ENCODE measurements at places on chromosomes 5 and 9. TPM values are rescaled to one million over a fixed set of nuclear protein-coding genes. Genes with fewer than 3 reads are reported as not detected.
A peak's percentile ranks its signal among the peaks of the same experiment; 100 is the strongest.

GRCh38 chr9:76311537-76311936, 82.7 kb downstream of the RFK start:
- no peak overlapping the region for H3K4me3 ChIP-seq
- no peaks in the 10 kb centered on the region for H3K27me3 ChIP-seq
- H3K27ac ChIP-seq, result no peak overlapping the region
- DNase-seq, result no peak

PAEP gene
- total RNA-seq, result not detected

DNA sequence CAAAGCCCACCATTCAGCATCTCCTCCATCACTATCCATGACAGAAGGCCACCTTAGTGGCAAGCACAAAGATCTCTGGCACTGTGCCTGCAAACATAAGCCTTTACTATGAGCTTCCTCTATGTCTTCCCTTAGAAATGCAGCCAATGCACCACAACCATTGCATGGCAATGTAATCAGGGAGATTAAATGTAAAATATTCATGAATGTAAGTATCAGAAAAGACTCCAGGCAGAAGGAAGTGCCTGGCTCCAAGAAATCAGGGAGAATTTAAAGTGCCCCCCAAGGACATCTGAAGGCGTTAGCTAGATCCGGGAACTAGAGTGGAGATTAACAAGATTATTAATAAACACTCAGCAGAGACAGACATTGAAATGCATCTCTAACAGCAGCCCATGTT, 32.5 kb upstream of the MYORG start:
- DNase-seq, result no peak
- peaks cover 29% of the 10 kb centered on the region for H3K4me1 ChIP-seq
- no peak overlapping the region for H3K4me3 ChIP-seq
- H3K36me3 ChIP-seq, result peaks cover 5% of the 10 kb centered on the region
- H3K27me3 ChIP-seq, result peaks cover 11% of the 10 kb centered on the region
- H3K27ac ChIP-seq, result no peak overlapping the region

GRCh38 chr5:368183-369084, 46.9 kb downstream of the AHRR start:
- no peak overlapping the region for H3K27ac ChIP-seq
- peaks cover 18% of the 10 kb centered on the region for H3K36me3 ChIP-seq
- H3K27me3 ChIP-seq, result peaks cover 3% of the 10 kb centered on the region
- DNase-seq, result peak; percentile 6
- no peak overlapping the region for H3K4me3 ChIP-seq

DNA sequence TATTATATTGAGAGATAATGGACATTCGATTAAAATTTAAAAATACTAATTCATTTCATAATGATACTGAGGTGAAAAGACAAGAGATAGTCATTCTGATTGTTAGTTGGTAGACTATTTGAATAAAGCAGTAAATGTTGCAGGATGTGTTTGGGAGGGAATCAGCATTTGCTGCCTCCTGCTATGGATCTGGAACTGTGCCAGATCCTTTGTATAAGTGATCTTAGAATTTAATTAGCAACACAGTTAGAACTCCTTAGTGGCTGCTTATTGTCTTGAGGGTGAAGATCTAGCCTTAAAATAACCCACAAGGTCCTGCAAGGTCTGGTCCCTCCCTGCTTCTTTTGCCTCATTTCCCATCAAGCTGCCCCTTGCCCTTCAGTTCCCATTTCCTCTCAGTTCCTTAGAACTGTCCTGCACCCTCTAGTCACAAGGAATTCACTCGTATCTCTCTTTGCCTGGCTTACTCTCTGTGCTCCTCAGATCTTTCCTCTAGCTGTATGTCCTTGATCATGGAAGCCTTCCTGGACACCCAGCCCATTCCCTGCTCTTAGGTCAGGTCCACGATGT, 12.5 kb downstream of the LECT2 start:
- H3K4me3 ChIP-seq, result no peak overlapping the region
- no peak overlapping the region for H3K27ac ChIP-seq
- H3K36me3 ChIP-seq, result no peaks in the 10 kb centered on the region
- DNase-seq, result no peak

GRCh38 chr5:73115399-73116051, 4.8 kb upstream of the TMEM171 start:
- H3K27me3 ChIP-seq, result peaks cover 5% of the 10 kb centered on the region
- DNase-seq, result no peak
- H3K4me3 ChIP-seq, result no peak overlapping the region
- peaks cover 3% of the 10 kb centered on the region for H3K4me1 ChIP-seq

DNA sequence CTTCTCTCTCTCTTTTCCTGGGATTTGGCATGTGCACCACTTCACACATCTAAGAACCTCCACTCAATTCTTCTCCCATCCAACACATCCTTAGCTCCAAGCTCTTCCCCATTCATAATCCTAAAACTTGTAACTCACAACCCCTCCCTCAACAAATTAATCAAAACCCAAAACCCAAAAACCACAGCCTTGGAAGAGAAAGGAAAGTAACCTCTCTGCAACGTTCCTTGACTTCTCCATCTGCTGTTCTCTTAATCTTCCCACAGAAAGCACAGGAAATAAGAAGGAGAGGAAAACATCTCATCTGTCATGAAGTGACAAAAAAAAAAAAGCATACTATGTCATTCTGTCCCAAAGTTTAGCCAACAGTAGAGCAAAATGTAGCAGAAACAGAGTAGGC, 66.2 kb downstream of the DRD1 start:
- no peak overlapping the region for H3K27ac ChIP-seq
- no peaks in the 10 kb centered on the region for H3K4me1 ChIP-seq
- H3K36me3 ChIP-seq, result peaks cover 6% of the 10 kb centered on the region
- no peak for DNase-seq
- no peaks in the 10 kb centered on the region for H3K27me3 ChIP-seq

- H3K4me3 ChIP-seq, result no peak overlapping the region
- peaks cover 6% of the 10 kb centered on the region for H3K36me3 ChIP-seq
Observed at GRCh38 chr5:172583931-172584511, 57.0 kb upstream of the NEURL1B start.

FOXD4L5 gene
- not detected for total RNA-seq

- no peak overlapping the region for H3K4me3 ChIP-seq
- DNase-seq, result no peak
Observed at GRCh38 chr5:170375283-170375682, 13.9 kb downstream of the KCNMB1 start.

DNA sequence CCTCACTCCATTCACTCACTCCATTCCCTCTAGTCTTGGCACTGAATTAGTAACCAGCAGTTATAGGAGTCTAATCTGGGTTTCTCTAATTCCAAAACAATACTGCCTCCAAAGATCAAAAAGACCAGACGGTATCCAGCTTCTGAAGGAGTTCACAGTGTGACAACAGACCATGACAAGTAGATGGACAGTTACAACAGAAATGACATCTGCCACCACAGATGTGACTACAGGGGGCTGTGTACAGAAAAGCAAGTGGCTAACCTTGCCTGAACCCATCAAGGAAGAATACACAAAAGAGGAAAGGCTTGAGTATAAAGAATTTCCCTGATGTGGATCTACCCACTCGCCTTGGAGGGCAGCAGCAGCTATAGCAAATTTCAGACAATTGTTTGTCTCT, 112.4 kb downstream of the ACTL7B start:
- H3K27me3 ChIP-seq, result peaks cover 11% of the 10 kb centered on the region
- peaks cover 14% of the 10 kb centered on the region for H3K4me1 ChIP-seq
- peak overlapping the region; percentile 12 for H3K4me3 ChIP-seq

TCF7 gene
- 5.8 TPM for total RNA-seq

DNA sequence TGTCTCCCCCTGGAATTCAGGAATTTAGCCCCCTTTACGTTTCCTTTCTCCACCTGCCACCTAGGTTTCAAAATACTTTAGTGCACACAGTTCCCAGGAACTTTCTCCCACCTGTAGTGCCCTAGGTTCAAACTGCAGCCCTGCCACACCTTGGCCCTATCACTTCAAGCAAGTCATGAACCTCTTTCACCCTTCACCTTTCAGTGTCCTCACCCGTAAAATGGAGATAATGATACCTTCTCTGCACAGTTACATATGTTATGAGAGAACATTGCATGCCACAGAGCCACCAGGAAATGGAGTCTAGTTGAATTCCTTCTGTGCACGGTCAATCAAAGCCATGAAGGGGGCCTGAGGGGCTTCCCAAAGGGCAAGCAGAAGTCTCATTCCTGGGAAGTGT, 9.8 kb upstream of the EEIG1 start:
- no peak overlapping the region for H3K4me3 ChIP-seq
- peak overlapping the region; percentile 44 for H3K27ac ChIP-seq
- no peaks in the 10 kb centered on the region for H3K4me1 ChIP-seq
- H3K36me3 ChIP-seq, result no peaks in the 10 kb centered on the region
- no peak for DNase-seq
- no peaks in the 10 kb centered on the region for H3K27me3 ChIP-seq

DNA sequence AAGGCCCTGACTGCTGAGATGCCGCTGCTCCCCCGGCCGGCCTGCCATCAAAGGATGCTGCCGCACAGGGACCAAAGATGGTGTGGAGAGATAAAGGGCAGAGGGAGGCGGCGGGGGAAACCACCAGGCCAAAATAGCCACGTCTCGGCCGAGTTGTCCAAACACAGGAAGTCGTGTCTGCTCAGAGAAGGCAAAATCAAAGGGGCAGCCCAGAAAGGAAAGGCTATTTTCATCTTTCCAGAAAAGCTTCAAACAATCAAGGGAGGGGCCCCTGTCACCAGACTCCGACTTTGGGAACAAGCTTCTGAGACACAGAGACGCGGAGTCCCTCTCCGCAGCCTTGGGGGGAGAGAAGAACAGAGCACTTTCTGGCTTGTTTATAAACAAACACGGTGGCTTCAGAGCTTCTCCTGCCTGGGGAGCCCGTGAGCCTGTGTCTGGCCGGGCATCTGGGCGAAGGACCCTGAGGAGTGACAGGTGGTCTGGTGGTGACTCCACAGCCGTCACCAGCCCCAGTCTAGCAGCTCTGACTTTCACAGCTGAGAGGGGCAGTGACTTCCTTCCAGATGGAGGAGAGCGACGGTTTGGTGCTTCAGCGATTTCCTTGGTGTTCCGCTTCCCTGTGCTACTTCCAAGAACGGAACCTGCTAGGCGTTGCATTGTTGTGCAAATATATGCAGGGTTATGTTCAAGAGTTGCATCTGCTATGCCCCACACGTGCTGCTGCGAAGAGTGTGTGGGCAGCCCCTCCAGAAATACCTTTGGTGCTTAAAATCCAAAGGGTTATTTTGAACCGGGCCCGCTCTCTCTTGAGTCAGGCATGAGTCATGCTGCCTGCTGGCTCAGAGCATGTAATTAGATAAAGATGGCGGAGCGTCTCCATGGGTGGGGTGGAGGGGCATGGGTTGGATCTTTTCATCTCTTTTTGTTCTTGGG, 24.0 kb downstream of the ADAMTSL2 start:
- peak overlapping the region; percentile 81 for H3K4me3 ChIP-seq
- H3K27ac ChIP-seq, result peak overlapping the region; percentile 90
- peak; percentile 73 for DNase-seq
- peaks cover 24% of the 10 kb centered on the region for H3K27me3 ChIP-seq
- peaks cover 22% of the 10 kb centered on the region for H3K4me1 ChIP-seq

GARIN3 gene
- total RNA-seq, result not detected

- no peaks in the 10 kb centered on the region for H3K27me3 ChIP-seq
- H3K36me3 ChIP-seq, result no peaks in the 10 kb centered on the region
- no peak for DNase-seq
Observed at GRCh38 chr9:82164159-82164558, 175.6 kb downstream of the SPATA31D1 start.

CDH9 gene
- 3.6 TPM for total RNA-seq

LMX1B gene
- 0.27 TPM for total RNA-seq

HMMR gene
- 7.4 TPM for total RNA-seq

DNA sequence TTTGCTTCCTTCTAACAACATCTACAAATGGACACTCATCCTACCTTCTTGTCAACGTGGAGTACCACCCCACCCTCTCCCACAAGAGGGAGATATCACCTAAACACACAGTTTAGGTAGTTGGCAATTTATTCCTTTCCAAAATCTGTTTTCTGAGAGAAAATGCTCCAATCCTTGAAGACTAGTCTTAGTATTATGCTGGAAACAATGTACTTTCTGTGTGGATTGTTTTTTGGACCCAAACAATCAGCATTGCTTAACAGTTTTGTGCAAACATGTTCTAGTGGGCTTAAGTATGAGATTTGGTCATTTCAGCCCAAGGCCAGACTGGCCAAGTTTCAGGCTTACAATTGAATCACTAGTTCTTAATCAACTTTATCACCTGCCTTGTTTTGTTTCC, 359.1 kb downstream of the ARHGEF28 start:
- H3K27me3 ChIP-seq, result no peaks in the 10 kb centered on the region
- H3K4me1 ChIP-seq, result peaks cover 2% of the 10 kb centered on the region
- no peak overlapping the region for H3K27ac ChIP-seq

CKMT2 gene
- 0.81 TPM for total RNA-seq

DNA sequence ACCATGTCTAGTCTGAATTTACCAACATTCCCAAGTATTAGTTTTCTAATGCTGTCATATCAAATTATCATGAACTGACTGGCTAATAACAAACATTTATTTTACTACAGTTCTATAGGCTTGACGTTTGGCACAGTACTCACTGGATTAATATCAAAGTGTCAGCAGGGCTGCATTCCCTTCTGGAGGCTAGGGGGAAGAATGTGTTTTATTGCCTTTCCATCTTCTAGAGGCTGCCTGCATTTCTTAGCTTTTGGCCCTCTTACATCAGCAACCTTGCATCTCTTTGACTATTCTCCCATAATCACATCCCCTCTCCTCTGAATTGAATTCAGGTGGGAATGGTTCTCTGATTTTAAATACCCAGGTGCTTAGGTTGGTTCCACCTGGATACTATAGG, 84.7 kb downstream of the EDIL3 start:
- DNase-seq, result no peak
- H3K4me3 ChIP-seq, result no peak overlapping the region
- peaks cover 3% of the 10 kb centered on the region for H3K4me1 ChIP-seq
- H3K36me3 ChIP-seq, result peaks cover 5% of the 10 kb centered on the region
- H3K27ac ChIP-seq, result no peak overlapping the region
- H3K27me3 ChIP-seq, result no peaks in the 10 kb centered on the region

GRIN1 gene
- 5.5 TPM for total RNA-seq

DNA sequence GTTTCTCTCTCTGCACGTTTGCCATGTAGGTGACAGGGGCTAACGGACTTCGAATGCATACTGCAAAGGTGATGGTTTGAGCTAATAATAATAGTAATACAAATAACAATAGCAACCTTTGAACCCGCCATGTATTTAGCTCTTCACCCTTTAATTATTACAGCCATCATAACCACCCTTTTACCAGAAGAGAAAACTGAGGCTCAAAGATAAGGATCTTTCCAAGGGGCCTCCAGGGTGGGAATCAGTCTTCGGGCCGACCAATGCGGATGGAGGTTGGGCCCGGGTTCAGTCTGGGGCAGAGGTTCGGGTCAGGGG, 494 bp downstream of the CDKN2AIPNL start:
- no peaks in the 10 kb centered on the region for H3K4me1 ChIP-seq
- H3K36me3 ChIP-seq, result no peaks in the 10 kb centered on the region
- peak overlapping the region; percentile 98 for H3K4me3 ChIP-seq
- DNase-seq, result no peak

Data from glutamatergic neuron (in vitro differentiated cells).